Stimulated activated CD4-positive, alpha-beta T cell treated with anti-CD3 and anti-CD28 coated beads, Interleukin-4, amount 100 ng/mL, for 4 hours (primary cell): ENCODE measurements at places on chromosomes 6 and 20.

- peak; percentile 66 for DNase-seq
Observed at GRCh38 chr6:30877419-30878262, 6.7 kb upstream of the DDR1 start.

DNA sequence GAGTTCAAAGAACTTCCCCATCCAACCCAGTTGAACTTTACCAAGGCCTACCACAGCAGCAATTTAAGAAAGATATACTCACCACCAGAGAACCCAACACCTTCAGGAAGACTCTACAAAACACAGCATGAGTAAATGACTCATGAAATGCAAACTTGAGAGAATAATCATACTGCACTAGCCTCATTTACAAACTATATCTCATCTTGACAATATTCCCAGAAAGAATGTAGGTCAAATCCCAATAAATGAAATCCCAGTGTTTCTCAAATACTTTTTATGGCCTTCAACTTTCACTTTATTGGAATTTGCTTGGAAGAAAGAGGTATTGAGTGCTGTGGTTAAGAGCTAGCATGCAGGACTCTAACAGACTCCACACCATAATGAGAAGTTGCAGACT, 60.0 kb downstream of the FYN start:
- no peak for DNase-seq

GRCh38 chr20:21155268-21155667, 29.4 kb downstream of the KIZ start:
- DNase-seq = no peak

- DNase-seq = no peak
Observed at GRCh38 chr6:112251171-112251875, 3.0 kb downstream of the LAMA4 start.

DNA sequence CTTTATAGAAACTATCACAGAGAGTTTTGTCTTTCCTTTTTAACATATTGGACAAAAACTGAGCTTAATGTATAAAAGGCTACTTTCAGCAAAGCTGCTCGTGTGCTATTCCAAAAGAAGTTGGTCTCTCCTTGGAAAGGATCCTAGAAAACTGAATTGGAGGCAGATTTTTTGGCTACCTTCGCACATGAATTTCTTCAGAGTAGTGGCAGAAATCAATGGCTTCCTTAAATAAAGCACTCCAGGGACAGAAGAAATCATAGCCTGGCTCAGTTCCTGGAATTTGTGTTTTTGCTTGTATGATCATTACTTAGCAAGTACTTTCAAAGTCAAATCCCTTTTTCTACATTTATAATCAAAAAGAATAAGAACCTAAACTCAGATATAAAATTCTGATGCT, 780.3 kb downstream of the PHF3 start:
- no peak for DNase-seq
